Activated T-helper 2 cell treated with anti-CD3 and anti-CD28 coated beads, Interferon-gamma antibody, Interleukin-2, Interleukin-4, amounts not matched to agents 10 μg/mL and 5 μg/mL and 100 μg/mL, durations not matched to agents 14 hours and 24 hours and 36 hours (primary cell): ENCODE measurements at places on chromosomes 4 and X.

DNA sequence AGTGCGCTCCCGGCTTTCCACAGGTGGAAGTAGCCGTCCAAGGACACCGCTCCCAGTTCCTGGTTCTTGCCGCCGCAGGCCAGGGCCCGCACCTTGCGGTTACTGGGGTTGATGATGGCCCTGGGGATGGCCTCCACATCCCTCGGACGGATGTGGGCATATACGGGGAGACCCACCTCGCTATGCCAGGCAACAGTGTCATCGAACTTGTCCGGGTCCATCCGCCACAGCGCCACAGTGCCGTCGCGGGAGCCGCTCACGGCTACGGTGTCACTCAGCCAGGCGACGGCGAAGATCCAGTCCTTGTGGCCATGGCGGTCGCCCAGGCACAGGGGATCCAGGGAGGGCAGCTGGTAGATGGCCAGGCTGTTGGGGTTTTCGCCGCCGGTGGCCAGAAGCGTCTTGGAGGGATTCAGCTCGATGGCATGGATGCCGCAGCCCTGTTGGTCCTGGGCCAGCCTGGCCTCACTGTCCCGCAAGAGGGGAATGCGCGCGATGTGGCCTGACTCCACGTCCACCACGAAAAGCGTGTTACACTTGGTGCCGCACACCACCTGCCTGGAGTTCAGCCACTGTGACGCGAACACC is 795 bp downstream of the DCAF12L1 start:
- no peak for DNase-seq

- DNase-seq: no peak
Observed at GRCh38 chr4:182213004-182213403, 30.2 kb upstream of the TENM3 start.

- no peak for DNase-seq
Observed at GRCh38 chrX:128650326-128650725, 598.1 kb upstream of the ACTRT1 start.

DNA sequence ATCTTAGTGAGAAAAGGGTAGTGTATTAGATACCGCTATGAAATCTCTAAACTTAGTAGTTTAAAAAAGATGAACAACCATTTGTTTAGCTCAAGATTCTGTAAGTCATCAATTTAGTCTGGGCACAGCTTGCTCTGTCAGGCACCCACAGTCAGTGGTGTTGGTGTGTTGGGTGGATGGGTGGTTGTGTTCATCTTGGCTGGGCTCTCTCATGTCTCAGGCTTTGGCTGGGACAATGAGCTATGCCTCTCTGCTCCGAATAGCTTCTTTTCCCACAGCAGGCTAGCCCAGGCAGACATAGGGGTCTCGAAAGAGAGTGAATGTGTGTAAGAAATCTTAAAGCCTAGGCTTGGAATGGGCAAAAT is 127.0 kb upstream of the GATB start:
- DNase-seq: no peak

DNA sequence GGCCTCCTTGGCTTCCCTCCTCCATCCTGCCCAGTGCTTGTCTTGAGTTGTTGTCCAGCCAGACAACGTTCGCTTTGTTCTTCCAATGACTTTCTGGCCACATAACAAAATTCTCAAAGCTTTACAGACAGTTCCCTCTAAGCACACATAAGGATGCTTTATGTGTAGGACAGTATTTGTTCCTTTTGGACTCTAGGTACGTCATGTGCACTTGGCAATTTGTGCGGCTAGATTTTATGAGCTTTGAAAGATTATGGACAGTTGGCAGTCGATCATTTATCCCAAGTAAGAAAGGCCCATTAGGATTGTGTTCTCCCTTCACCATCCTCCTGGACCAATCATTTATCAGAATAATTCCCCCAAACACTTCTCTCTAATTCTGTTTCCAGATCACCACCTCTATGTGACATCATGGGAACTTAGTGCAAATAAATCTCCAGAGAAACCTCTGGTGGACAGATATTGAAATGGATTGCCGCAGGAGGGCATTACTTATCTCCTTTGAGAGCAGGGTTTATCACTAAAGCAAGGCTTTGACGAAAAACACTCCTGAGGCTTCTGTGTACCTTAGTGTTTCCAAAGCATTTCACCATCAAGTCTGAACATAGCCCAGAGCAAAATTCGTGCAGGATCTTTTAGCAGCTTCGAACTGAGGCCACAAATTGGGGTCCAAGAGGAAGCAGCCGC is 77.4 kb upstream of the BMPR1B start:
- DNase-seq: no peak
